ENCODE measurements at places on chromosomes 7 and 10.
A peak's percentile ranks its signal among the peaks of the same experiment; 100 is the strongest.

DNA sequence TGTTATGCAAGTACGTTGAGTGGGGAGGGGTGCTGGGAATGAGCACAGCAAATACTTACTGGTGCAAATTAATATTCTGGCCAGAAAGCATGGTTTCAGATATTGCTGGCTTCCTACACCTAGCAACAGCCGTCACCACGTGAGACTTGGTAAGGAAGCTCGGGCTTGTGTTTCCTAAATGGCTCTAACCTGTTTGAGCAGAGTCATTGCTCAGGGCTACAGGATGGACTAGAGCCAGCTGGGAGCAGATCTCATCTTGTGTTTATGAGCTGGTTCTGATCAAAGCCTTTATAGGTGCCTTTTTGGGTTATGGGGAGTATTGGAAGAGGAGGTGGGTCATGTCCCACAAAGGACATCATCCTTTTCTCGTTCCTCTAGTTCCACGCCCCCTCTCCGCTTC, 200.3 kb downstream of the BUB3 start:
- no peak for DNase-seq

DNA sequence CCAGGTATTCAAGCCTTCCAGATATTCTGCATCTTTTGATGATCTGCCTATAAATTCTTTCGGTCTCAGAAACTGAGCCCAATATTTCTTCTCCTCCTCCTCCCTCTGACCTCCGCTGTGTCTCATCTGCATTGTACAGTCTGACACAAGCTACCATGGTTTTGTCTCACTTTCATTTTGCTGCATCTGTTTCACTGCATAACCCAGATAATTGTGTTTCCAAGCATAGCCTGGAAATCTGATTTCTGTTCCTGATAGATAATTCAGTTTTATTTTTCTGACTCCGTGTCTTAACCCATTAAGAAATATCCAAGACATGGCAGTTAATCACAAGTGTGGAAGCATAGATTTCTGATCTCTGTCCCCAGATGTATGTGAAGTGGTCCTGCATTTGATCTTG, 374.2 kb upstream of the SEMA3A start:
- no peak for DNase-seq

GRCh38 chr10:63710703-63711102, 189.5 kb downstream of the REEP3 start:
- no peak for DNase-seq

- DNase-seq = peak; percentile 81
These were observed 715.1 kb downstream of the GRID1 start for GRCh38 chr10:85651497-85651882.

DNA sequence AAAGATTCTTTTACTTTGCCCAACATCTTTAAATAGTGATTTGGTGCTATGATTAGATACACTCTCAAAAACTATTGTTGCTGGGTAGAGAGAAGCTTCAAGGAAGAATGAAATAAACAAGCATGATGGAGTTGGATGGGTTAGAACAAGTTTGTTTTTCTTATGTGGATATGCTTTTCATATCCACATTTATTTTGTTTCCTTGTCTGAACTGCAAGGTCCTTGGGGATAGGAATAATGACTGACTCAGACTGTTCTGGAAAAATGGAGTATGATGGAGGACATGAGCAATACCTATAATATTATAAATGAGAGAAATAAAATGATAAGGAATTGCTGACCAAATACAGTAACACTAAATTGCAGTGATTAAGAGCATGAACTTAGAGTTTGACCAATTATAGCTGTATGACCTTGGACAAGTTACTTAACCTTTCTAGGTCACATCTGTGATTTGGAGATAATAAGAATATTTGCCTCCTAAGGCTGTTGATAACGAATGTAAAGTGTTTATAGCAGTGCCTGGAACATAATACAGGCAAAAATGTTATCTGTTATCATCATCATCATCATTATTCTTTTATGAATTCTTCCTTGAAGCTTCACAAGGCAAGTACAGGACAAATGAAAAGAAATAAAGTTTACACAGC, 847.5 kb downstream of the LRMDA start:
- DNase-seq = no peak
